Skeletal muscle cell (primary cell): ENCODE measurements at places on chromosomes 16 and 17.

DNA sequence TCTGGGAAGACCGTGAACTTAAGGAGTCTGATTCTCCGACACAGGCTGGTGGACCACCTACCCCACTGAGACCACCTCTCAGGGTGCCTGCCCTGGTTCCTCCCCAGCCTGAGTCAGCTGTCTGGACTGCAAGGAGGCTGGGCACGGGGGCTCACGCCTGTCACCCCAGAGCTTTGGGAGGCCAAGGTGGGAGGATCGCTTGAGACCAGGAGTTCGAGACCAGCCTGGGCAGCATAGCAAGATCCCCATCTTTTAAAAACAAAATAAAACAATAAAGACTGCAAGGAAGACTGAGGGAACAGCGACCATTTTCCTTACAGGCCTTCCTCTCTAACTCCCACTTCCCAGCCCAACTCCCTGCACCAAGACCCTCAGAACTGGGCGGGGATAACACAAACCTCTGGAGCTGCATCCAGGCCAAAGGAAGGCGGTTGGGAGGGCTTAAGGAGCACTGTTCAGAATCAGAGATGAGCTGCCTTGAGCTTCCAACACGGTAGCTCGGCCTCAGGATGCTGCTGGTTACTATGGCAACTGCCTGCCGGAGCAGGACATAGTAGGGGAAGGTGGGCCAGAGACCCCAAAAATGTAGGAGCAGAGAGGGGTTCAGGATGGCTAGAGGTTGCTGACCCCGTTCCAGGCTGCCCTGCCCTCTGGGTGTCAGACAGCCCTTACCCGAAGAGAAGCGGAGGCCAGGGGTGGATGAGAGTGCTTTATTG, 4.4 kb downstream of the APOBR start:
- DNase-seq: no peak

DNA sequence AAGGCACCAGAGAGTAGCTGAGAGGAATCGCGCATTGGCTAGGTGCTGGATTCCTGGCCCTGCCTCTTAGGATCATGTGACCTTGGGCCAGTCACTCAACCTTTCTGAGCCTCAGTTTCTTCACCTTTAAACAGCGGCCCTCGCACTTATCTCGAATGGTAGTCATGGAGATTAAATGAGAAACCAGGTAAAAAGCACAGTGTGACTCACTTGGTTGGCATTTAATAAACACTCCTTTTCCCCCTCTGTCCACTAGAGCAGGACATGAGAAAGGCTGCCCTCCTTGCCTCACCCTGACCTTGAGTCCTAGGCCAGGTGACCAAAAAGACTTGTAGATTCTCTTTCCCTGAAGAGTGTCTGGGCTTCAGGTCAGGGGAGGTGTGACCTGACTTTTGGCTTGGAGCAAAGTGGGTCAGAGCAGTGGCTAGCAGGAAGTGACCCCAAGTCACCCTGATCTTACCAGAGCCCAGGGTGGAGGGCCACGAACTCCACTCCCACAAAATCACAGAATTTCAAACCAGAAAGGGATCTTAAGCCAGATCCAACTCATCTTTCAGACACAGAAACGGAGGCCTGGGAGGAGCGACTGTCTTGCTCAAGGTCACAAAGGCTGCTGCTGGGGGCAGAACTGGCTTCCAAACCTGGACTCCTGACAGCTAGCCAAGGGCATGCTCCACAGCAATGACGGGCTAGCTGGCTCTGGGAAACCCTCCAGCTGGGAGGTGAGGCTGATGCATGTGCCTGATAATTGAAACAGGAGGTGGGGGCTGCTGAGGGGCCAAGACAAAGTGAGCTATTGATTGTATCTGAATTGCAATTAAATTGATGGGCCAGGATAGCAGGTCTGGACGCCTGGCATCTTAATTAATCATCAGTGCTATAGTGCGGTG, 65.2 kb downstream of the PIPOX start:
- no peak for DNase-seq

- no peak for DNase-seq
These were observed 61.1 kb upstream of the KCNJ16 start for GRCh38 chr17:70013911-70014310.

DNA sequence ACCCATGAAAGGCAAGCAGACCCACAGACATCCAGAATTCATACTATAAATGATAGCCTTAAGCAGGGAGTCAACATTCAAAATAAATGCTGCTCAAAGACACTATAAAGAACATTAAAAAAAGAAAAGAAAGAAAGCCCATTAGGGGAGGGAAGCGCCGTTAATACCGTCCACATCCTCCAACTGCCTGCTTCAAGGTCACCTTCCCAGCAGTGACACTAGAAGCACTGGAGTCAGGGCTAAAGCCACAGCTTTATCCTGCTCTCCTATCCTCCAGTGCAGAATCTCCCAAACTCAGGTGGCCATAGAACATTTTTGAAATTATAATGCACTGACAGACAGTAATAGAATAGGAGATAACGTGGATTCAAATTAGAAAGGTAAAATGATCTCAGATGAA, 59.4 kb downstream of the TEX2 start:
- DNase-seq: no peak

DNA sequence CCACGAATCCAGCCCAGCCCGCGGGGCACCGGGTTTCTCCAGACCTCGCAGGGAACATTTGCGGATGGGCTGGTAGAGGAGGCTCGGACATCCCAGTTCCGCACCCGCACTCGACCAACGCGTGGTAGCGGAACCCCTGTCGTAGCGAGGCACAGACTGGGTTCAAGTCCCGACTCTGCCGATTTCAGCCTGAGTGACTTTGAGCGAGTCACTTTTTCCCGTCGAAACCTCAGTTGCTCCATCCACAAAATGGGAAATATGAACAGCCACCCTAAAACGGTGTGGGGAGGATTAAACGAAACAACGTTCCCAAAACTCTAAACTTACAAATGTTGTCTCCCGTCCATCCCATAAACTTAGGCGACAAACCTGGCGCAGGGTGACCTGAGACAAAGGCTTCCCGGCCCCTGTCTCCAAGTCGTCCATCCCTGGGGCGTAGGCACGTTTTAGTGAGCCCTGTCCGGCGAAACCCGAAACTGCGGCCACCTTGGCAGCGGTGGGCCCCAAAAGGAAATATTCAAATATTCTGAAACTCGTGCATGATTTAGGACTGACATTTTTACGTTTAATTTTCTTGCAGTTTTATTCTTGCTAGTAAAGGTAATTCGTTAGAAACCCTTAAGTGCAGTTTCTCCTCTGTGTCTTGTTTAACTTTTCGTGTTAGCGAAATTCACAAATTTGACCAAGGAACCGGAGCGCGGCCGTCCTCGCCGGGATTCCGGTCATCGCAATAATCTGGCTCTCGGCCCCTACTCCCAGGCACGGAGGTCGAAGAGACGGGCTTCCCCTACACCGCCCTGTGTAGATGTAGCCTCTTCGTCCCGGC, 1.9 kb upstream of the MLLT6 start:
- no peak for DNase-seq

GRCh38 chr17:32481193-32481592, 5.6 kb upstream of the CDK5R1 start:
- no peak for DNase-seq

- no peak for DNase-seq
These were observed 14.0 kb downstream of the CEP295NL start for GRCh38 chr17:78888941-78889518.

DNA sequence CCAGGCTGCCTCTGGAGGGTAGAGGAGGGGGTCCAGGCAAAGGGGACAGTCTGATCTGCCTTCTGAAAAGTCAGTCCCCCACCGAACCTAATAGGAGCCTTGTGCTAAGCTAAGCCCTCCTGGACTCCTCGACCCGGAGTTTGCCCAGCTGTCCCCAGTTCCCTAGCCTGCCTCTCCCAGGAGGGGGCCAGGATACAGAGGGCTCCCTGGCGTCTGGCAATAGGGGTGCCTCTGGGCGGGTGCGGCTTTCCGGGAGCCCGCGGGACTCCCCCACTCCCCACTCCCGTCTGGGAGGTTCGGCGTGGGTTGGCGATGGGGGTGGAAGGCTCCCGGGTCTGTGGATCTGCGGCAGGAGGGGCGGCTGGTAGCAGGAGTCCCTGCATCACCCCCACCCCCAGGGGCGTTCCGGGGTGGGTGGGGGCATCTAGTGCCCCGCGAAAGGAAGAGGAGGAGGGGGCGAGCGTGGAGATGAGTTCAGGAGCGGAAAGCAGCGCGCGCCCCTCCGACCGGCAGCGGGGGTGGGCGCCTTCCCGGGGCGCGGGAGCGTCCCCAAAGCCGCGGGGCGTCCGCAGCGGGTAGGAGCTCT, 1.2 kb downstream of the GSG1L start:
- no peak for DNase-seq

DNA sequence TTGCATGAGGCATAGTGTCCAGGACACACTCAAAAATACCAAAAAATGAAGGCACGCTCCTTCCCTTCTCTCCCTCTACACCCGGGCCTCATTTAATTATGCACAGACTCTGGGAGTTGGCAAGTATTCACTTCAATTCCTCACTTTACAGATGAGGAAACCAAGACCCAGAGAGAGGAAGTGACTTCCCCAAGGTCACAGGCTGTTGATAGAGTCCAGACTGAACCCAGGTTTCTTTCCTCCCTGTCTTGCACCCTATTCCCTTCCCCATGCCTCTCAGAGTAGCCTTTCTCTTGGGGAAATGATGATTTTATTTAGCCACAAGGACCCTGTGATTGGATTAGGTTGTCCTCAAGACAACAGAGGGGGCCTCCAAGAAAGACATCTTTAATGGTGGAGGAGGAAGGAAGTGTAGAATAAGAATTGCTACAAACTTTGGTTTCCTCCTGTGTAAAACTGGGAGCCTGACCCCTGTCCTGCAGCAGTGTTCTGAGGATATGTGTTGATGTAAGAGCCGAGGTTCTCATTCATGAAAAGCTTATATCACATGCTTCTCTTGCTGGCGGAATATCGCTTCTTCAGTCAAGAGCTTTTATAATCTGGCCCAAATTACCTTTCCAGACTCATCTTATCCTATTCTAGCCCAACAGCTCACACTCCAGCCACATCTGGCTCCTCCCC, 48.8 kb upstream of the SIAH1 start:
- DNase-seq: no peak

DNA sequence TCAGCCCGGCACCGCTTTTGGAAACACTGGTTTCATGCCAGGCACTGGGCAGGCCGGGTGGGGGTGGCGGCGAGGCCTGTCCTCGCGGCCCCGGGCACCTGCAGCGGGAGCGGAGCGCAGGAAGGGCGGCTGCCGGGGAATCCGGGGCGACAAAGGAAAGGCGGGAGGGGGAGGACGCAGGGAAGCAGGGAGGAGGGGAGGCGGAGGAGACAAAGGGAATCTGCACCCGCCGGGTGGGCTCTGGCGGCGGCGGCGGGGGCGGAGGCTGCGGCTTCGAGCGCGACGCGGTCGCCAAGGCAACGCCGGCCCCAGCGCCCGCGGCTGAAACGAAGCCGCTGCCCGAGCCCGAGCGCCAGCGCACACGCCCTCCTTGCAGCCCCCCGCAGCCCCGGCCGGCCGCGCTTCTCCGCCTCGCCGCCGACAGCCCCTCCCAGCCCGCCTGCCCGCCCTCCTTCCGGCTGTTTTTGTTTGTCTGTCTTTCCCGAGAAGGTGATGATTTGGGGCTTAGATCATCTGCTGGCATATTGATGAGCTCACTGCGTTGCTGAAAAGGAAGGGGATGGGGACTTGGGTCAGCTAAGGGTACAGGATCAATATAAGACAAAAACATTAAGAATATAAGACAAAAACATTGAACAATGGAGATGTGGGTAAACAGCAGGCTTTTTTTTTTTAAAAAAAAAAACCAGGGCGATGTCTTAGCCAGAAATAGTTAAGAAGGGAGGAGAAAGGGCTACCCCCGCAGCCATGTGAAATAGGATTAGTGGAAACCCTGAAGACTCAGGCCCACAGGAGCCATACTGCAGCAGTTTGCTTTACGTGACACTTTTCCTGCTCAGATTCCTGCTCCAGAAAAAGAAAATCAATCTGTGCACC, 32.7 kb downstream of the CDK5R1 start:
- no peak for DNase-seq

- DNase-seq: no peak
These were observed 75.0 kb upstream of the WSB1 start for GRCh38 chr17:27218719-27219488.

GRCh38 chr17:8614988-8615387, 15.5 kb downstream of the MYH10 start:
- DNase-seq: no peak

- no peak for DNase-seq
These were observed 120.4 kb downstream of the CHD9NB start for GRCh38 chr16:52932321-52932720.

- DNase-seq: no peak
These were observed 7.5 kb upstream of the NOS2 start for GRCh38 chr17:27807567-27808470.

DNA sequence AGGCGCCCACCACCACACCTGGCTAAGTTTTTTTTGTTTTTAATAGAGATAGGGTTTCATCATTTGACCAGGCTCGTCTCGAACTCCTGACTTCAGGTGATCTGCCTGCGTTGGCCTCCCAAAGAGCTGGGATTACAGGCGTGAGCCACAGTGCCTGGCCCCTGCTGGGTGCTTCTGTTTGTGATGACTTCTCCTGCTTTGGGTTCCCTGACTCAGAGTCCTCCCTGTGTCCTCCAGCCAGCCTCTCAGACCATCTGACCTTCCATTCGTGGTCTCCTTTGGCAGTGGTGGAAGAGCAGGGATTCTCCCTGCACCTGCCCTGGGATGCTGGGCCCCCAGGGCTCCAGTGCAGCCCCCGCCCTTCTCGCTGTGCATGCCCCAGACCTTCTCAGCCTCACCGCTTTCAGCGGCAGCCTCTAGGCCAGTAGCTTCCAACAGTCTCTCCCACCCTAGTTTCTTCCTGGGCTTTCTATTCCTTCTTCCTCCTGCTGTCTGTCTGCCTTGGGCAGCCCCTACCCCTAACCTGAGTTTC, 13.2 kb downstream of the BEAN1 start:
- no peak for DNase-seq

DNA sequence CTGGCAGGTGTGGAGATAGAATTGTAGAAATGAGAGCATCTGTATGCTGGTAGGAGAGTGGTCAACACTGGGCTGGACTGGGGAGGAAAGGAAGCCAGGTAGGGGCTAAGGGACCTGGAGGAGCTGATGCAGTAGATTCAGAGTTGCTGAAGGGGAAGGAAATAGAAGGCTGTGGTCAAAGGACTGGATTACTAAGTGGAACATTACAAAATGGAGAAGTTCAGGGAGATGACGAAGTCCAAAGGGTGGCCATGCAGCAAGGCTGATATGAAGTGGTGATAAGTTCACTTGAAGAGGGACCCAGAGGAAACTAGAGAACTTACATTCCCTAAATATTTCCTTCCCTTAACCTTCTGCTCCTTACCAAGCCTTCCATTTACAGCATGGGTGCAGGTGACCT, 8.6 kb upstream of the CCL2 start:
- DNase-seq: no peak

- no peak for DNase-seq
These were observed 4.9 kb upstream of the FZD2 start for GRCh38 chr17:44552361-44552760.

- DNase-seq: no peak
These were observed 23.3 kb downstream of the ATP6V0D1 start for GRCh38 chr16:67457611-67458010.

DNA sequence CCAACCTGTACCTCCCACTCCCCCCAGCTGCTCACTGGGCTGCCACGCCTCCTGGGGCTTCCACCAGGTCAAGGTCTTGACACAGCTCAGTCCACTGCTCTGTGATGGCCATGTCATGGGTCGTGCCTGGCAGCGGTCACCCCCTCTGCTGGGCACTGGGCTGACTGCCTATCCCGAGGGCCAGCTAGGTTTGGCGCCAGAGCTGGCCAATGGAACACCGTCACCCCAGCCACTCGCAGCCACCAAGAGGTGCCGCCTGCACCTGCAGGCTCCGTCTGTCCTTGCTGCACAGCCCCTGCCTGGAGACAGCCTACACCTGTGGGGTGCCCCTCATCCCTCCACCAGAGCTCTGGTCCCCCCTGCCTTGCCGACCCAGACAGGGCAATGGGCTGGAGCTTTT, 4.5 kb upstream of the RAB40C start:
- DNase-seq: no peak

GRCh38 chr16:9489835-9490467, 398.5 kb downstream of the HAPSTR1 start:
- DNase-seq: no peak
